ENCODE measurements at places on chromosomes 6 and 20. TPM values are rescaled to one million over a fixed set of nuclear protein-coding genes. Genes with fewer than 3 reads are reported as not detected.

DNA sequence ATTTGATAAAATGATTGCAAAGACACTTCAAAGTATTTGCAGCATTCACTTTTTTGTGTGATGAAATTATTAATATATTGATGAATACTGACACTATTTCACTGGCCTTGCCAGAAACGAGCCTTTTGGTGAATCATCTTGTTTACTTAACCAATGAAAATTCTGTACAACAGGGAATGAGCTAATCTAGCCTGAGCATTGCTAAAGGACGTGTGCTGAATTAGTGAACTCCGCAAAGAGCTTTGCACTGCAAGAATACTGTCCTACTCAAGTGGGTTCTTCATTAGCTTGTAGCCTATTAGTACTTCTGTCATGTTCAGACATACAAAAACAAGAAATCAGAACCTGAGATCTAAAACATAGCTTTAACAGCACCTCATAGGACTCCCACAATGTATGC lies 172.0 kb upstream of the NRSN1 start:
- DNase-seq, result no peak

The HLA-DRB5 gene
- total RNA-seq, result 82.9 TPM

DNA sequence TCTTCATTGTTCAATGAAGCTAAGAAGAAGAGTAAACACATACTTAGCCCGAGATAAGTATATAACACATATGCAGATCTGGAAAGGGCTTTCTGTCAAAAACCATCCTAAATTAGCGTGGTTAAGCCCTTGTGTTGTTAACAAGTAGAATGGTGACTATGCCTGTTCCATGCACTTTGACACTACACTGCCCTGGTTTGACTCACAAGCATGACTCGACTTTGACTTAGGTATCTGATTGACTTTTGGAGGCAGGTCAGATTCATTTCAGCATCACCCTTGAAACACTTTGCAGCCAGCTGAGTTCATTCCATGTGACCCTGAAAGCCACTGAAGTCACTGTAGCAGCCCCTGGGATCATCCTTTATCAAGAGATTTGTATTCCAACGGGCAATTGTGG lies 239.8 kb downstream of the TBX18 start:
- no peak for DNase-seq

DNA sequence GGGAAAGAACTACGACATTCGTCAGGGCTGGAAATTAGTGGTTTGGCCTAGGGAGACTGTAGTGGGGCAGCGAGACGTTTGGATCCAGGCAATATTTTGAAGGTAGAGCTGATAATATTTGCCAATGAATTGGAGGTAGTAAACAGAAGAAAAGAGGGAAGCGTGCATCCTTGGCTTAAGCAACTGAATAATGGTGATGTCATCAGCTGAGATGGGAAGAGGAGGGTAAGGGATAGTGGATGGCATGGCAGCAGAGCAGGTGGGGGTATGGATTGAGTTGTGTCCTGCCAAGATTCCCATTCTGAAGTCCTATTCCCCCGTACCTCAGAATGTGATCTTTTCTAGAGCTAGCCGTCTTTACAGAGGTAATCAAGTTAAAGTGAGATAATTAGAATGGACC lies 119.2 kb downstream of the PDE7B start:
- DNase-seq, result no peak

- DNase-seq, result no peak
Measured at GRCh38 chr20:17868700-17869231, 99.8 kb downstream of the SNX5 start.

DNA sequence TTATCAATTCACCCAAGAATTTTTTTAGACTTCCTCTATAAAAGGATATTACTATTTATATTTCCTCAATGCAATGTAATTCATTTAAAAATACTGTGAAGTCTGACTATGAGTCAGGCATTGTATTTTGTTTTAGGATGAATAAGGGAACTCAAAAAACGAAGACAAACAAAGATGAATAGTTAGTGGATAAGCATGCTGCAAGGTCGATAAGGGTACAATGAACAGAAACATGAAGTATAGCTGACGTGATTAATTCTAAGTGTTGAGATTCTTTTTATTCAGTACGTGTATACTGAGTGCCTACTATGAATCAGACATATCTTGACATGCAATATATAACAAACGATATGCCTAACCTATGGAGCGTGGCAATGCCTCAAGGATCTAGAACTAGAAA lies 105.4 kb downstream of the PDE10A start:
- no peak for DNase-seq

DNA sequence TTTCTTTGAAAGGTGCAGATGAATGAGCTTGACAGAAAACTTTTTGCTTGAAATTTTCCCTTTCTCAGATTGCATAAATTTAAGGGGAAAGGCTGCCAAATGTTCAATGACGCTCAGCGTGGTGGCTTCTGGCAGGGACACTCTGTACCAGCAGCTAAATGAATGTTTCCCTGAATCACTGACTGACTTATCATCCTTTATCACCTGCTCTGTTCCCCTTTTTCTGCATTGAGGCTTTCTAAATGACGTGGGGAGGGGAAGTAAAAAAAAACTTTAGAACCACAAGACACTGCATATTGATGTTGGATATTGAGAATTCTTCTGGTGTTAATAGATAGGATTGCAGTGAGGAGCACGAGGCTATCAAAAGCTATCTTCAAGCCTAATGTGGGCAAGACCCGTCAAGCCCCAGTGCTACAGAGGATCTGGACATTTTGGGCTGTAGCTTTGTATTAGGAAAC lies 46.9 kb upstream of the ENPP5 start:
- peak; percentile 35 for DNase-seq

GRCh38 chr20:21453690-21454089 lies 56.4 kb upstream of the NKX2-4 start:
- no peak for DNase-seq

DNA sequence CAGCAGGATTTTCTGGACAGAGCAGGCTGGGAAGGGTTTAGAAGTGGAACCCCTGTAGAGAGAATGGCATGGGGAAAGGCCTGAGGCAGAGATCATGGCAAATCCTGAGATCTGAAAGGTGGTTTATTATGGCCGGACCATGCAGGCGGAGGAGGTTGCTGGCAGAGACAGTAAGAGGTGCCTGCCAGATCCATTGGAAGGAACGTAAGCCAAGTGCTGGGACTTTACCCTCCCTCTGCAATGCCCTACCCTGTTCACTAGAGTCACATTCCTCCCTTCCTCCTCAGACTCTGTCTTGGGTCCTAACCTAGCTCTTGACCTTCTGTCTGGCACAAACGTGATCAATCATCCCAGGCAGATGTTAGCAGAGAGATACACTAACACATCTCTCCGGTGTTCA lies 66.4 kb upstream of the SLC22A23 start:
- DNase-seq, result no peak

GRCh38 chr6:167892835-167893815 lies 66.4 kb downstream of the AFDN start:
- no peak for DNase-seq

DNA sequence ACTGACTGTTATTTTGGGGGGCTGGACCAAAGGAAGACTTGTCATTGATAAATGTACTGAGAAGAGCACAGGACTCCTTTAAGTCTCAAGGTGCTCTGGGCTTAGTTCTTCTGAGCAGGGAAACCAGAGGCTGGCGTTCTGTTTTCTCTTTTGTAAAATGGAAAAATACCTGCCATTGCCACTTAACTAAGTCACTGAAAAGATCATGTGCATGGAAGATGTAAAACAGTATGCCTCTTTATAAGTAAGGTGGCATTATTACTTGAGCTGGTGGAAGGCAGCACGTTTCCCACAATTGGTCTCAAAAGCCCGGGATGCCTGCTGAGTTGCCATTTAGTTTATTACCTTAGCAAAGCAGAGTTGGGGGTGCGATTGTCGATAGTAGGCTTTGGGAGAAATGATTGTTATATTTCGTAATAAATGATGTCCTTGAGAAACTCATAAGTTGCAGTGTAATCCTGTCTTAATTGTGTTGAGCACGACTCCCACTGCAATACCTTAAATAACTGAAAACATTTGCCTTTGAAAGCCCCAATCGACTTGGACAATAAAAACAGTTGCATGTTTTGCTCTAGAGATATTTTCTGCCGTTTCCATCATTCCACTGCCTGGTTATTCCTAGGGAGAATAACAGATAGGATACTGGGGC lies 3.6 kb downstream of the JARID2 start:
- DNase-seq, result no peak

The SLC17A1 gene
- not detected for total RNA-seq

Data from left cardiac atrium (tissue), 4 donors.